Posterior cingulate gyrus (tissue), 11 donors: ENCODE measurements at places on chromosomes 7 and 10.

DNA sequence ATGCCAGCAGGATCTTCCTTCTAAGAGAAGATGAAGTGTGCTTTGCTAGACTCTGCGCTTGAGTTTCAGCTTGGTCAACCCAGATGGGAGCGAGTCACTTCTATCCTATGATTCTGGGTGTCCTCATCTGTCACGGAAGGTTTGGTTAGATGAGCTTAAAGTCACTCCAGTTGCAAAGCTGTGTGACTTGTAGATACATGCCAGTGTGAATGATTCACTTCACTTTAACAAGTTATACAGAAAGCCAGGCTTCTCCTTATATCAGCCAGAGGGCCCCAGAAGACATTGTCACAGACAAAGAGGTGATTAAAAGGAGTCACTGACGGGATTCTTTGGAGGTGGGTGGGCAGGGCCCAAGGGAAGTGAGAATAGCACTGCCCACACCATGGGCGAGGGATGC, 122.6 kb upstream of the PFKP start:
- DNase-seq = no peak

- no peak for DNase-seq
Observed at GRCh38 chr10:54983255-54983654, 182.2 kb upstream of the PCDH15 start.

DNA sequence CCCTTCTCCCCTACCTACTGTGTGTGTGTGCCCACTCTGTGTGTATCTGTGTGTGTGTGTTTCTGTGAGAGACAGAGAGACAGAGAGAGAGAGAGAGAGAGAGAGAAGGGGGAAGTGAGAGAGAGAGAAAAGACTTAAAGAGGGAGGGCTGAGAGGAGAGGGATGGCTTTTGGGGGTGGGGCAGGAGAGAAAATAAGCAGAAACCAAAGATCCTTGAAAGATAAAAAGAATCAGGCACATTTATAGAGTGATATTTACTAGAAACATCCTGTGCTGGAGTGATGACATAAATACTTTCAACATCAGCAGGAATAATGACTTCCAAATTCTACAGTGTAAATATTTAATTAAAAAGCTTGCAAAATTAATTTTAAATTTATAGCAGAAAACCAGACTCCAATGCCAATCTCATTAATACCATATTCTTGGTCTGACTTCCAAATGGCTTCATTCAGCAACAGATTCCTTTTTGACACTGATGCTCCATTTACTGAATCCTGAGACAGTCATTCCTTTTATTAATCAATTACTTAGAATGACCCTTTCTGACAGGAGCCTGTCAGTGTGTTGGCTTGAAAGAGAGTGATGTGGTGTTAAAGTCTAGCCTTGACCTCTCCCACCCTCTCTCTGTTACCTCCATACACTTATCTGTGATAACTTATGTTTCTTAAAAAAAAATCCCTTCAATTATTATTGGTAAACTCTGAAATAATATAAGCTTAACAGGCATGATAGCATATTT, 41.7 kb upstream of the WNT2 start:
- DNase-seq = no peak

GRCh38 chr10:49610458-49611165, 502 bp downstream of the SLC18A3 start:
- DNase-seq = no peak

- DNase-seq = no peak
Observed at GRCh38 chr7:131537571-131537978, 18.9 kb downstream of the PODXL start.
